GDM1 (cell line): ENCODE measurements at places on chromosomes 13 and 19.

- DNase-seq: no peak
Measured at GRCh38 chr19:39254531-39255345, 6.1 kb upstream of the IFNL4 start.

GRCh38 chr13:35478271-35479037, 2.0 kb upstream of the MAB21L1 start:
- no peak for DNase-seq

DNA sequence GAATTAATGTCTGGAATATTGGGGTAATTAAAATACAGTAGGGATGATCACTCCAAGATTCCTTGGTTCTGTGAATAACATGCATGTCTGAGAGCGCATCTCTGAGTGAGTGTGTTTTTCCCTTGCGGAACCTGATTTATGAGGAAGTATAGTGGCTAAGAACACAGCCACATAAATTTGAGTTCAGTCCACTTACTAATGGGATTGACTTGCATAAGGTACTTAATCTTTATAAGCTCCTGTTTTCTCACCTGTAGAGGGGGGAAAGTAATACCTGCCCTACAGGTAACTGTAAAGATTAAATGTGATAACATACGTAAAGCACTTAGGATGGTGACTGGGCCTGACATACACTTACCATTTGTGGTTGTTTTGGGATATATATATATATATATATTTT, 60.8 kb downstream of the KLF5 start:
- no peak for DNase-seq

DNA sequence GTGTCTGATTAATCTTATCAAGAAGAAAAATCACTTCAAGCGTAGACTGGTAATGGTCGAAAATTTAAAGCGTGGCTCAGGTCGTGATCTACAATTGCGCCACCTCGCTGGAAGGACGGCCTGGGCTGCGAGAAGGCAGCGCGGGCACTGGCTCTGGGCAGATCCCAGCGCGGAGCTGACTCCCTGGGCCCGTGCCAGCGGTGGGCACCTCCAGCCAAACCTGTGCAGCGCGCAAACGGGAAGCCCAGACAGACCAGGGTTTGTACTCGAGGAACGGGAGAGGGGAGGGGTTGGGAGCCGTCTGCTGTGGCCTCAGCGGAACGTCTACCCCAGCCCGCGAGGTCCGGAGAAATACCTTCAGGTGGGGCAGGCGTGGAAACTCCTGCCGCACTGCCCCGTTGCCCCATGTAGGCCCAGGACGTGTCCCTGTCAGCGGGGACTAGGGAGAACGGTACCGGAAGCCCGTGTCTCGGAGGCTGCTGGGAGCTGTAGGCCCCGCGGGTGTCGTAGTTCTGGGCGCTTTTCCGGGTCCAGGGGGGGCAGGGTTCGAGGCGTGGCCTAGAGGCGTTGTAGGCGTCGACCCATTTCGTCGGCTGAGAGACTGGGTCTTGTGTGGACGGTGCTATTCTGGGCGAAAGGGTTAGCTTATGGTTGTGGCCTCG, 21.1 kb downstream of the ZNF274 start:
- DNase-seq: no peak

DNA sequence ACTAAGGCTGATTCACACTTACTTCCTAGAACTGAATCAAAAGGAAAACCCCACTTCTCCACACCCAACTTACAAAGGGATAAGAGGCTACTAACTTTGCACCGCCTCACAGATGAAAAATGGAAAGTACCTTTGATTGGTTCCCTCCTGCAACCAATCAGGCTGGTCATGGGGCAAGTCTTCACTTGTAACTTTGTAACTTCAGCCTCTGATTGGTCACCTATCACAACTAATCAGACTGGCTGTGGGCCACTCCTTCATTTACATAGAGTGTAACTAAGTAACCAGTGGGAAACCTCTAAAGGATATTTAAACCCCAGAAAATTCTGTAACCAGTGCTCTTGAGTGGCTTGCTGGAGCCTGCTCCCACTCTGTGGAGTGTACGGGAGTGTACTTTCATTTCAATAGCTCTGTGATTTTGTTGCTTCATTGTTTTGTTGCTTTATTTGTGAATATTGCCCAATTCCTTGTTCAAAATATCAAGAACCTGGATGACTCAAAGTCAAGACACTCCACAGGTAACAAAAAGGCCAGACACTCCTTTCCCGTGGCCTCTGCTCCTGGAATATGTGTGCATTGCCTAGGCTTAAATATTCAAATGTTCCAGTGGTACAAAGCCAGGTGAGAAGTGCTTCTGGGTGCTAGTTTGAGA, 50.5 kb downstream of the RFC3 start:
- no peak for DNase-seq

DNA sequence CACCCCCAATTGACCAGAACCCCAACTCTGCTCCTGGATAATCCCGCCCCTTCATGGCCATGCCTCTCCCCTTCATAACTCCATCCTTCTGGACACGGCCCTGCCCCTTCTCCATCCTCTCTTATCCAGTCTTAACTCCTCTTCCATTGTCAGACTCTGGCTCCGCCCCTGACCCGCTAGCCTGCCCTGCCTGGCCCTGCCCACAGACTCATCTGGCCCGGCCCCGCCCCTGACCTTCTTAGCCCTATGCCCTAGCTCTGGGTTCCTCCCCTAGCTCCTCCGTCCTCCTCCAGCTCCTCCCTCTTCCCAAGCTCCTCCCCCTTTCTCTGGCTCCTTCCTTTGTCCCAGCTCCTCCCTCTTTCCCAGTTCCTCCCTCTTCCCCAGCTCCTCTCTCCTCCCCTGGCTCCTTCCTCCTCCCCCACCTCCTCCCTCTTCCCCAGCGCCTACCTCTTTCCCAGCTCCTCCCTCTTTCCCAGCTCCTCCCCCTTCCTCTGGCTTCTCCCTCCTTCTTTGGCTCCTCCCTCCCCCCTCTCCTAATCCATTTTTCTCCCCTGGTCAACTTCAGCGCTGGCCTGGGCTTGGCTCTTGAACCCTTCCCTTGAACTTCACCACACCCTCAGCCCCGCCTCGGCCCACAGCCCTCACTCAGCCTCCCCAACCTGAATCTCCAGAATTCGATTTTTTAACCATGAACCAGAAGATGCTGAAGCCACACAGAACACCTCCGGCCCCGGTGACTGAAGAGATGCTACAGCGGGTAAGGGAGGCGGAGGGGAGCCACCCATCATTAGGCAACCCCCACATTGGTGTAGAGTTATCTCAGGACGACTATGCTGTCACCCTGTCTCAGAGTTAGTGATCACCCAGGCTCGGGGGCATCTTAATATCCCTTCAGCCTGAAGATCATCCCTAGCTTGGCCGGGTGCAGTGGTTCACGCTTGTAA, 9.2 kb upstream of the ZNF358 start:
- peak; percentile 45 for DNase-seq

- peak; percentile 40 for DNase-seq
Measured at GRCh38 chr19:5075597-5075996, 106.7 kb downstream of the KDM4B start.

- no peak for DNase-seq
Measured at GRCh38 chr19:33876192-33876591, 79.5 kb downstream of the KCTD15 start.

- DNase-seq: no peak
Measured at GRCh38 chr13:40114305-40114896, 458.9 kb downstream of the COG6 start.

GRCh38 chr13:31462766-31463165, 263.0 kb downstream of the B3GLCT start:
- DNase-seq: no peak

DNA sequence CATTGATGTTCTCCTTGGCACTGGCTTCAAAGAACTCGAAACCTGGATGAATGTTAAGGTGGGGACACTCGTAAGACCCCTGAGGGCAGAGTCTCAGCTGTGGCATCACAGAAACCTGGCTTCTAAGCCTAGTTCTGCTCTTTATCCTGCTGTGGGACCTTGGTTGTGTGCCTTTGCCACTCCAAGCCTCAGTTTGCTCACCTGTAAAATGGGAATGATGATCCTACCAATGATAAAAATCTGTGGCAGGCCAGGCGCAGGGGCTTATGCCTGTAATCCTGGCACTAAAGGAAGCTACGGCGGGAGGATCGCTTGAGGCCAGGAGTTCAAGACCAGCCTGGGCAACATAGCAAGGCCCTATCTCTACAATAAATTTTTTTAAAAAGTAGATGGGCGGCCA, 13.9 kb downstream of the RAB3D start:
- DNase-seq: no peak

DNA sequence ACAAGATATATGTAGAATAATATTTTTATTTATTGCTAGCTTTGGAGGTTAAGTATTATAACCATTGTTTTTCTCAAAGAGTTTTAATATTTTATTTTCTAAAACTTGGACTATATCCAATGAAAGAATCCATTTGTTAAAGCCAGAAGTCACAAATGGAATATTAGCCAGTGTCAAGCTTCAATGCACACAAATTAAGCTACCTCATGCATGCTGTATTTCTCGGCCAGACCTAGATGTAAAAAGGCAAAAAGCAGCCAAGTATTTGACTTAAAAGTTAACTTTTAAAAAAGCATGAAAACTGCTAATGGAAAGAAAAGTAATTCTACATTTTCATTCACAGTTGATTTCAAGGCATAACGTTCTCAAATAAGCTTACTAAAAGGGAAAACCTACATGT, 160.0 kb upstream of the ATXN8OS start:
- no peak for DNase-seq

DNA sequence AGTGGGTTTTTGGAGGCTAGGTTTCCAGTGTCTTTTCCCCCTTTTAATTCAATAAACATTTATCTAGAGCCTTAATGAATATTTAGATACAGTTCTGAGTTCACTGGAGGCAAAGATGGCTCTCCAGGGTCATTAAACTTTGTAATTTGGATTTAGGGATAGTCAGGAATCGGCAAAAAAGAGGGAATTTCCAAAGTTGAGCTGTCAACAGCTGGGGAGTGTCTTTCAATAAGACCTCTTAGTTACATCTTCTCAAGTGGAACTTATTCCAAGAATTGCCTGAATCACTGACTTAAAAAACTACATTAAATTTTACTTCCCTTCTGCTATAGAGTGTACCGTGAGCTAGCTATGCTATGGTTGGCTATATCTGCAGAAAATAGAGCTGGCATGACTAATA, 2.0 kb downstream of the LRCH1 start:
- no peak for DNase-seq

DNA sequence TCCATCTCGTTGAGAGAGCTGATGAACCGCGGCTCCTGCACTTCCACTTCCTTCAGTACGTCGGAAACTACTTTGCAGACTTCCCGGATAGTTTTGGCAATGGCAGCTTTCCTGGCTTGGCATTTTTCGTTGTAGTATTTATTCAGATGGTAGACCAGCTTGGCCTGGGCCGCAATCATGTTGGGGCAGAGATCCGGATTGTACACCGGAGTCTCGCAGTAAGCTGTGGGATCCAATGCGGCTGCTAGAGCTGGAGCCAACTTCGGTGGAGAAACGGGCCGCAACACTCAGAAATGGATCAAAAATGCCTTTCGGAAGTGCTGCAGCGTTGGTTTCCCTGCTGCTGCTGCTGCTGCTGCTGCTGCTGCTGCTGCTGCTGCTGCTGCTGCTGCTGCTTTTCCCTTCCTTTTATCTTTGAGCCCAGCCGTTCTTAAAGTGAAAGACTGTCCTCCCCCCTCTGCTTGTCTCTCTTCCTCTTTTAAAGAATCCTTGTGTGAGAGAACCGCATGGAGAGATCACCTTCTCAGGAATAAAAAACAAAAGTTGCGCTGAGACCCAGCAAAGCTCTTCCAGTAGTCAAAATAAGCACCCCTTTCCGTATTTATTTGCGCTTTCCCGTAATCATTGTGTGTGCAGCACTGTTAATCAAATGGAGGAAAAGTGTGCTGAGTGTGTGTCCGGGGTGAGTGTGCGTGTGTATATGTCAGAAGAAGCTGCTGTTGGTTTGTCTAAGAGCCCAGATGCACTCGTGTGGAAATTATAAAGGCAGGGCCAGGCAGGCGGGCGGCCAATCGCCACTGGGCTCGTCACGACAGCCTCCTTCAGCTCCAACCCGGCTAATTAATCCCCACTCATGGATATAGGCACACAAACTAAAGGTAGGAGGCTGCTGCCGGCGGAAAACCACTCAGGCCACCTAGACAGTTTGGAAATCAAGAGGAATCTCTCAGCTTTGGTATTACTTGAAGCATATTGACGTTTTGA, at the start of gene MAB21L1:
Gene MAB21L1, minus strand, starts transcription at position 730 of the 984 bp plus-strand sequence. Its CDS starts 551 bp downstream, at position 179.
- DNase-seq: no peak

- DNase-seq: no peak
Measured at GRCh38 chr13:48501705-48502104, 31.2 kb downstream of the RCBTB2 start.

DNA sequence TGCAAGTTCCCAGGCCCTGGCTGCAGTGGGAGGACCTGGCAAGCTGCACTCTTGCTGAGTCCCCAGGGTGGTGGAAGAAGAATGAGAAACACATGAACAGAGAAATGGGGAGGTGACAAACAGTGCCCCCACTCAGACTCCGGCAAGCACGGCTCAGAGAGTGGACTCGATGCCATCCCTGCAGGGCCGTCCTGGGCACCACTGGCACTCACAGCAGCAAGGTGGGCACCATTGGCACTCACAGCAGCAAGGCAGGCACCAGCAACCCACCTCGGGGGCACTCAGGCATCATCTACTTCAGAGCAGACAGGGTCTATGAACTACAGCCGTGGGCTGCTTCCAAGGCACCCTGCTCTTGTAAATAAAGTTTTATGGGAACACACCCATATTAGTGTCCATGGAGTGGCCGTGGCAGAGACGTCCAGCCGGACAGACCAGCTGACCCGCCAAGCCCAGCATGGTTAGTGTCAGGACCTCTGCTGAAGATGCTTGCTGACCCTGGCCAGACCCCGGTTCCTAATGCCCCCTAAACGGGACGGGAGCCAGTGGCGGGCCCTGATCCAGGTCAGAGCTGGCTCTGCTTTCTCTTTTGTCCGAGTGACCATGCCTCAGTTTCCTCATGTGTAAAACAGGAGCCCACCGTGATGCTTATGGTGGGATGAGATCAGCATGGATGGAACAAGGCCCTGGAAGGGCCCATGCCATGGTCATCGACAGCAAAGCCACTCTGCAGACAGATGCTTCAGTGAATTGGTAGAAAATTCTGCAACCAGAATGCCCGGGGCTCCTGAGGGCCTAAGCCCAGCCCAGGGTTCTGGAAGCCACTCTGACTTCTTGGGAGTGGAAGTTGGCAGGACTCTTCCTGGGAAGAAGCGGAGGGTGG, 2.1 kb upstream of the F10 start:
- no peak for DNase-seq

DNA sequence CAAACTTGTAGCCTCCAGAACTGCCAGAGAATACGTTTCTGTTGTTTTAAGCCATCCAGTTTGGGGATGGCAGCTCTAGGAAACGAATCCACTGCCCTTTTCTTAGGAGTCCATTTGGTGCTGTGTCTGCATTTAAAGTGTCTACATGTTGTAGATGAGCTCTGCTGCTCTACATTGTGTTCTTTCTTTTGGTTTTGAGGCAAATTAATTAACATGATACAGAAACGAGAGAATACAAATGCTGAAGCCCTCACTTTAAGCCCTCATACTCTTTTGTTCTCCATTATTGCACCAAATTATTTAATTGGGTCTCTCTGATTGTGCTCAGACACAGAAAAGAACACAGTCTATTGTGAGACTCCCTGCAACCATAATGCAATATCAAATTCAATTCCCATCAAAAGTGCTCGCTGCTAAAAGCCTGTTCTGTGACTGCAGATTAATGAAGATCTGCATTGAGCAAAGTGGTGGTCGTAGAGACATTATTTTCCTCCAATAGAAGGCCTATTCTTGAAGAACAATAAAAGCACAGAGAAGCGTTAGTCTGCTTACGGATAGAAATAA, 166.3 kb upstream of the SOX21 start:
- no peak for DNase-seq

- DNase-seq: no peak
Measured at GRCh38 chr19:45115809-45116615, 23.0 kb downstream of the PPP1R37 start.

GRCh38 chr13:93558637-93559036, 332.0 kb downstream of the GPC6 start:
- no peak for DNase-seq

- DNase-seq: no peak
Measured at GRCh38 chr19:38079926-38080380, 144.1 kb downstream of the DPF1 start.
